H54 (cell line): ENCODE measurements at places on chromosomes 3 and 15.

DNA sequence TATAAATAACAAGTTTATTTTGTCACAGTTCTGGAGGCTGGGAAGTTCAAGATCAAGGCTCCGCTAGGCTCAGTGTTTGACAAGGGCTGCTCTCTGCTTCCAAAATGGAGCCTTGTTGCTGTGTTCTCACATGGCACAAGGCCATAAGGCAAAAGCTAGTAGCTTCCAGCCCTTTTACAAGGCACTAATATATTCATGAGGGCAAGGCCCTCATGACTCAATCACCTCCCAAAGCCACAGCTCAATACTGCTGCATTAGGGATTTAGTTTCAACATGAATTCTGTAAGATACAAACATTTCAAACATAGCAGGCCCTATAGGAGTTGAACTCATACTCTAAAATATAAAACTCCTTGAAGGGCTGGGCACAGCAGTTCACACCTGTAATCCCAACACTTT lies 30.2 kb downstream of the ZBTB11 start:
- DNase-seq = no peak

DNA sequence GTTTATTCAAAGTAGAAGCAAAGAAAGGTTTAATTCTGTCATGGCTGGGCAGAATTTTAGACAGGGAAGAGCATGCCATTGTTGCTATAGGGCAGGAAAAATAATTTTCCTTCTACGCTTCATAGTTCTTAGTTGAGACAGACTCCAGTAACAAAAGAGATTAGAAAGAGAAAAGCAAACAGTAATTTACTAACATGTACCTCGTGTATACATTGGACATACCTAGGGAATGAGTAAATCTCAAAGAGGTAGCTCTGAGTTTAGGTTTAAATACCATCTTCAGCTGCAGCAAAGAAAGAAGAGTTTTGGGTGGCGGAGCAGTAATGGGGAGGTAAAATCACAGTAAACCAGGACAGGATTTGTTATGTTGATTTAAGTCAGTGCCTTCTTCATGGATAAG lies 416.1 kb downstream of the EPHA6 start:
- no peak for DNase-seq

GRCh38 chr3:39467394-39468107 lies at the start of gene MOBP:
Gene MOBP, plus strand, starts transcription at chr3:39467680. Its CDS starts 34,390 bp downstream, at chr3:39502070.
- no peak for DNase-seq

GRCh38 chr15:41560572-41560874 lies 1.5 kb downstream of the TYRO3 start:
- no peak for DNase-seq

DNA sequence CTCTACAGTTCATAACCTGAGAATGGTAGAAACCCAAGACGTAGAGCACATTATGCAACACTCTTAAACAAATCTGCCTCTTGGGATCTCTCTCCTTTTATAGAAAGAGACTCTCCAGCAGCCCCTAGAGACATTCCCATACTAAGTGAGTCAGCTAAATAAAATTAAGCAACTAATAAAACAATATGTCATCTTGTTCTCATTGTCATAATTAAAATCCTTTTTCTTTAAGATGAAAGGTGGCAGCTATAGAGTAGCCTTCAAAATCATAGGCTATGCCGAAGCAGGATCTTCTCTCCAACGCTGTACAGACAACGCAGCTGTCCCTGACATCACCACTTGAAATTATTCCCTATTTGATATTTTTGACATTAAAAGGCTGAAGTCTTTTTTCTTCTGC lies 790.0 kb downstream of the FHIT start:
- no peak for DNase-seq
